ENCODE measurements at places on chromosomes 1 and 21. TPM values are rescaled to one million over a fixed set of nuclear protein-coding genes. Genes with fewer than 3 reads are reported as not detected.

C8B gene
- total RNA-seq: not detected

MAP3K21 gene
- 0.16 TPM for total RNA-seq

FCRL5 gene
- not detected for total RNA-seq

CLCA4 gene
- not detected for total RNA-seq

PLA2G2F gene
- not detected for total RNA-seq

RGSL1 gene
- not detected for total RNA-seq

GOLT1A gene
- not detected for total RNA-seq

KISS1 gene
- 2.1 TPM for total RNA-seq

EPHA8 gene
- not detected for total RNA-seq

NCAM2 gene
- 5.8 TPM for total RNA-seq

FBLIM1 gene
- 58.6 TPM for total RNA-seq

CHAF1B gene
- 2.8 TPM for total RNA-seq

TRPM2 gene
- 0.76 TPM for total RNA-seq

PRKAA2 gene
- total RNA-seq: 2.5 TPM

ANKRD35 gene
- total RNA-seq: 0.06 TPM

SPATA45 gene
- not detected for total RNA-seq
